NCI-H2171 treated with DMSO at 0.1 percent for 48 hours (cell line): ENCODE measurements at places on chromosomes 12 and 14.

- DNase-seq, result no peak
These were observed 100.6 kb downstream of the NINJ2 start for GRCh38 chr12:562634-563033.

DNA sequence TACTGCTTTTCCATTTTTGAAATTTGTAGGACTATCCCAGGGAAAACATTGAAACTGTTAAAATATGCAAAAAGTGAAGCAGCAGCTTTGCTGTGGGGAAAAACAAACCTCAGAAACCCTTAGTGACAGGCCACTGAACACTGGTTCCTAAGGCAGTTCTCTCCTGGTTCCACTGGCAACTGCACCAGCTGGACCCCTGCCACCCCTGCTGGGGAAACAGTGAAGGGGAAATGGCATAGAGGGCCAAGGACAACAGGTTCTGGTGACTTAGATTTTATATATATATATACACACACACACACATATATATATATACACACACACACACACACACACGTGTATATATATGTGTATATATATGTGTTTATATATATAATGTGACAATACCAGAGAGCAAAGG lies 16.2 kb upstream of the KRT7 start:
- DNase-seq, result no peak

DNA sequence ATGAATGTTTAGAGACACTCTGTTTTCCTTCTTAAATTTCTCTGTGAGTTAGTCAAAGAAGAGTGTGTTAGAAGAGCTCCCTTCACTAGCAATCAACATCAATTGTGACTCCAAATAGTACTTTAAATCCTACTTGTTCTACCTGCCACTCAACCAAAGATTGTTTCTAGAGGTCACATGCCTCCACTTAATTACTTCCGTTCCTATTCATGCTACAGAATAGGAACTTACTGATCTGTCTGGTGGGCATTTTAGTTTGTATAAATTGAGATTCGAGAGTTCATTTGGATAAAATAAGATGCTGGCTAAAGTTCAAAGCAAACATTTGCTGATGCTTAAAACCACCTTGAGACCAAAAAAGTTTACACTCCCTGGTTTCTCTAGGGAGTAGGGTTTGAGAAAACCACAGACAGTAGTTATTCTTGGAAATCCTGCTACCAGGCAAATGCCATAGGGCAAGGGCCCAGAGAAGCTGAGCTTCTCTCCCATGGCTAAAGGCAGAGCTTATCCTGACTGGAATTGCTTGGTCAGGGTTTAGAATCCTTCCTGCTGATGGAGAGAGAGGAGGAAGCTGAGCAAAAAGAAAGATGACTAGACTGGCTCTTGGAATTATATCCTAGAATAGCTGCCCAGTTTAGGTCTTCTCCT lies 389.6 kb upstream of the ATP2B1 start:
- DNase-seq, result no peak

DNA sequence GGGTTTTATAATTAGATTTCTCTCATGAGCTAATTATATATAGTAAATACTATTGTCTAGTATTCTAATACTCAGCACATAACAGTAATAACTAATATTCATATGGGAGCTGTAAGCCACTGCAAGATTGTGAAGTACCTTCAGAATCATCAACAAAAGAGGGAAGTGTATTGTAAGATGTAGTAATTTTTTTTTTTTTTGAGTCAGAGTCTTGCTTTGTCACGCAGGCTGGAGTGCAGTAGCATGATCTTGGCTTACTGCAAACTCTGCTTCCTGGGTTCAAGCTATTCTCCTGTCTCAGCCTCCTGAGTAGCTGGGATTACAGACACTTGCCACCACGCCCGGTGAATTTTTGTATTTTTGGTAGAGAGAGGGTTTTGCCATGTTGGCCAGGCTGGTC lies 3.1 kb downstream of the GPR33 start:
- DNase-seq, result no peak

DNA sequence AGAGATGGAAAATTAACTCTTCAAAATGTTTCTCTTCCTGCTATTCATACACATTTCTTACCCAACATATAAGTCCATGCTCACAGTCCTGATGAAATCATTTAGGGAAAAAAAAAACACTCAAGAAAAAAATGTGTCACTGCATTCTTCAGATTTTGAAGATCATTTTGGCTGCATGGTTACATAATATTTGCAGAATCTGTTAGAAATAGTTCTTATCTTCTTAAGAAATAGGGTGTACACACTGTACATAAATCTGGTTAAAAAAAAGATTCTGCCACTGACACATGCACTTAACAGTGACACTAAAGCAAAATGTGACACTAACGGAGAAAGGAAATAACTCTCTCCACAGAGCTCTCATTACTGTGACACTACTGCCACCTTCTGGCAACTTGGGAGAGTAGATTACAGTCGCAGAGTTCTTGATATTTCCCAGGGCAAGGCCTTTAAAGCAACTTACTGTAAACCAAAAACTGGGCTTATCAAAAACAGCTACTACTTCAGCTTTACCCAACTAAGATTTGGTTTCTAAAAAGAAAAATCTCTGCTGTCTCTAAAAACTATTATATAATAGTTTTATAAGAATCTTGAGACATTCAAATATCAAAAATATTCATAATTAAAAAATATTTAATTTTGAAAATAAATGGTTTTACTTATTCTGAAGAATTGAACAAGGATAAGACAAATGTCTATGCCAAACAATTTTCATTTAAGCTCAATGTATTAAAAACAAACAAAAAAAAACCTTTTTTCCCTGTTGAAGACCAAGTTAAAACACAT lies 65.0 kb downstream of the SETD3 start:
- DNase-seq, result peak; percentile 88

GRCh38 chr12:67909091-67909531 lies 80.1 kb upstream of the IFNG-AS1 start:
- DNase-seq, result no peak

DNA sequence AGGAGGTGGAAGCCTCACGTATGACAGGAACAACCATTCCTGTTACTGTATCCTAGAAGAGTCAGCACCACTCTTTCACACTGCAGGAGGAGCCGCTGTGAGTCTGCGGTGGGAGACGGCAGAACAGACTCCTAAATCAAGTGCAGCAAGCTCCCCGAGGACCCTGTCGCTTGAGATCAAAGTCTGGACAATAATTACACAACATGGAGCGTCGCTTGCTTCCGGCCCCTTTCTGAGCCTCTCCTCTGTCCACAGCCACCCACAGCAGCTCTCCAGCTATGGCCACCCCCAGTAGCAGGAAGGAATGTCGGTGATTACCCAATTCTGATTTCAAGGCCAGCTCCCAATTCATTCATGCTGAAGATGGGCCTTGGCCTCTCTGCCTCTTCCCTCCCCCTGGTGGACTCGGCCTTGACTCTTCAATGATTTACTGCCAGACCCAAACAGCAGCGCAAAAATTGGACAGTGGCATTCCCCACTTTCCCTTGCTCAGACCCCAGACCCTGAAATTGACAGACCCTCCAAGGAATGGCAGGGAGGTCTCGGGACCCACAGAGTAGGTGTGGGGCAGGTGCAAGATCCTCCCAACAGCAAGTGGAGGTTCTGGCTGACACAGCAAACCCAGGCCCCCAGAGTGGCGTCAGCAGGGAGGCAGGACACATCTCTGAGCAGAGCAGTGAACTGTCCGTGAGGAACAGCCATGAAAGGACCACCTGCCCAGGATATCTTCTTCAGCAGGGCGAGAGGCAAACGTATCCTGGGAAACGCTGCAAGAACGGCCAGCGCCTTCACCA lies 272.7 kb upstream of the DIO3 start:
- no peak for DNase-seq

GRCh38 chr12:75814851-75815754 lies 216.5 kb downstream of the PHLDA1 start:
- peak; percentile 63 for DNase-seq

DNA sequence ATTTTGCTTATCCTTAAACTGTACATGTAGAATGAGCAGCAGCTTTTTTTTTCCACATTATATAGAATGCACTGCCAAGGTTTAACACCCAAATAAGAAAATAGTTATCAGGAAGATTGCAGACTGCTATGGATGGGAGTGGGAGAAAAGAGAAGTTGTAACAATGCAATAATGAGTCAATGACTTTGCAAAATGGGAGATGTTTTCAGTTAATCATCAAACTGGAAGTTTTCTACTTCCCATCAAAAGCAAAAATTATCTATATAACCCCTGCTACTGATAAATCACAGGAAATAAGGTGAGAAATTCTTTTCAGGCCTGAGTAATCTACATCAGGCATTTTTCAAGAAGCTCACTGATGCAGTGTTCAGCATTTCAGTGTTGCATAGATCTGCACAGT lies 309.1 kb downstream of the GXYLT1 start:
- DNase-seq, result no peak

DNA sequence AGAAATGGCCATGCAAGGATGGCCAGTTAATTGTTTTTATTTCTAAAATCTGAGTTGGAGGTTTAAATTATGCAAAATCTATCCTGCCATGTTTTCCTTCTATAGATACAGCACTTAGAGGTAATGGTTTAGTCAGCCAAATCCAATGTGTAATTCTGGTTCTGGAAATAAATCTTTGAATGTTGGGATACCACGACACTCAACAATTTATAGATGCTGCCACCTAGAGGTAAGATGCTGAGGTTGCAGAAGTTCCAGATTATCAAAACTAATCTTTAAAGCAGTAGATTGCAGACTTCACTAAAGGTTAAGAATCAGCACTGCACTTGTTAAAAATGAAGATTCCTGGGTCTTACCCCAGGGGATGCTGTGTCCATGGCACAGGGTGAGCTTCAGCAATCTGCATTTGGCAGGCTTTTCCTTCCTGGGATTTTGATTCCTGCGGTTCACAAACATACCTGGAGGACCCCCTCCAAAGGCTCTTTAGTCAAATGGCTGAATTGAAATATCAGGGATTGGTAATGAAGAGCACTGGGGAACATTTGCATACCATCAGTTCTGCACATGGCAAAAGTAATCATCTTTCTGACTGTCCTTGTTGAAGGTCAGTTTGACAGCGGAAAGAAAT lies 53.4 kb upstream of the ANO4 start:
- DNase-seq, result peak; percentile 19

- peak; percentile 88 for DNase-seq
These were observed 302.8 kb downstream of the GALC start for GRCh38 chr14:87690076-87690613.

DNA sequence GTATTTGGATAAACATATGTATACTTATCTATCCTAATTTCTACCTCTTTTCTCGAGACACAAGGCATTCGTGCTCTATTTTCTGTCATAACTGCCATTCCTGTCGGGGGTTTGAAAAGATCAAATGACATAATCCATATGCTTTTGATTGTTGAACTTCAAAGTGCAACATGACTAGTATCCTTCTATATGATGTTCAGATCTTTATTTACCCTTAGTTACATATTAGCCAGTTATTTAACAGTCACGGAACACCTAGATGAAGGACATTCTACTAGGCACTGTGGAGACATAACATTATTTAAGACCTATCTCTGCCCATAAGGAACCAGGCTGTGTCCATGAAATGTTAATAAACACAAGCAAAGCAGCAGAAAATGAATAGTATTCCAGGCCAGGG lies 11.2 kb upstream of the GRIN2B start:
- DNase-seq, result no peak

DNA sequence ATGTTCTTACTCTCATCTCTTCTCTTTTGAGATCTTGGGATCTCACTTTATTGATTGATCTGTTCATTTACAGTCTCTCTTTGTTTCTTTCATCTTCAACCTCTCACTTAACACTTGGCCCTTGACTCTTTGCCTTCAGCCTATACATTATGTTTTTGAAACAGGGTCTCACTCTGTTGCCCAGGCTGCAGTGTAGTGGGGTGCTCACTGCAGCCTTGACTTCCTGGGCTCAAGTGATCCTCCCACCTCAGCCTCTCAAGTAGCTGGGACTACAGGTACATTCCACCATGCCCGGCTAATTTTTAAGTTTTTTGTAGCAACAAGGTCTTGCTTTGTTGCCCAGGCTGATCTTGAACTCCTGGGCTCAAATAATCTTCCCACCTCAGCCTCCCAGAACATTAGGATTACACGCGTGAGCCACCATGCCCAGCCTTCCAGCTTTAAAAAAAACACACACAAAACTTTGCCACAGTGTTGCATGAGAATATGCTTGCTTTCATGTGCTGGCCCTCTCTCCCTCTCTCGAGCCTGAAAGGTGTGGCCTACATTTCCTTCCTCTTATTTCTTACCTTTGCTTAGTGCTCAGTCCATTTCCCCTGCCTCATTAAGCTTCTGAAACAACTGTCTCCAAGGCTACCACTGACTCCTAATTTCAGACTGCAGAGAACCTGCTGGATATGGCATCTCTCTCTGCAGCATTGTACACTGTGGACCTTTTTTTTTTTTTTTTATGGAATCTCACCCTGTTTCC lies 9.9 kb downstream of the DIP2B start:
- no peak for DNase-seq

GRCh38 chr12:101087920-101088319 lies 122.1 kb downstream of the SLC5A8 start:
- DNase-seq, result no peak

GRCh38 chr14:78567343-78567742 lies 397.2 kb downstream of the NRXN3 start:
- no peak for DNase-seq

DNA sequence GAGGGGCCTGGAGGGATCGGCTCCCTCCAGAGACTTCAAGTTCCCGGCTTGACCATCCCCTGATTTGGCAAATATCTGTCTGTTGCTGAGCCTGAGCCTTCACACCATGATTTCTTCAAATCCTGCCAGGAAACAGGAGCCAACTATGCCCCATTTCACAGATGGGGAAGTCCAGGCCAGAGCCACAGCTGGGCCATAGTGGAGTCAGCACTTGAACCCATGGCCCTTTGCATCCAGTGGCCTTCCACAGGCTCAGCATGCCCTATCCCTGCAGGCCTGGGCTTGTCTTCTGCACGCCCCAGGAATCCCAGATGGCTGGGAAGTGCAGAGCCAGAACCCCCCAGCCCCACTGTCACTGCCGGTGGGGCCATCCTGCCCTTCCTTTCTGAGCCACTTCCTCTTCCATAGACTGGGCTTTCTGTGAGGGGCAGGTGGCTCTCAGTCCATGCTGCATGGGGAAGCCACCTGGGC lies 44.9 kb downstream of the CYP46A1 start:
- DNase-seq, result no peak

DNA sequence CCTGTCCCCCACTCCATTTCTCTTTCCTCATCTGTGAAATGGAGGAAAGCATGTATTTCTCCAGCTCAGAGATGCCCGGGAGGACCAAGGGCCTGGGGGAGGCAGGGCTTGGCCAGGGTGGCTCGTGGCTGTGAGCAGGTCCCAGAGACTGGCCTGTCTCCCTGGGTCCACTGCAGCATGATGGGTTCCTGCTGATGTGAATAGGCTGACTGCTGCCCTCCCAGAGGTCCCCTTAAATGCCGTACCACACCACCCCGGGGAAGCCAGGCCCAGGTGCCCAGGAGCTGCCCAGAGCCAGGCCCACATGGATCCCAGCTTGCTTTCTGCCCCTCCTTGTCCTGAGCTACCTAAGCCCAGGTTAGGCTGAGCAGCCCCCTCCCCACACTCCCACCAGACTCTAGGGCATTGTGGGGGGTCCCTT lies 158.2 kb upstream of the C14orf180 start:
- DNase-seq, result no peak

- no peak for DNase-seq
These were observed 887.2 kb upstream of the SEL1L start for GRCh38 chr14:82420871-82421270.

GRCh38 chr14:32197919-32198318 lies 3.9 kb upstream of the RNU6-7 start:
- no peak for DNase-seq
